Spinal cord (tissue), 10 donors: ENCODE measurements at places on chromosomes 2 and 18.

GRCh38 chr2:36409935-36410334 is 54.4 kb downstream of the CRIM1 start:
- no peak for DNase-seq

DNA sequence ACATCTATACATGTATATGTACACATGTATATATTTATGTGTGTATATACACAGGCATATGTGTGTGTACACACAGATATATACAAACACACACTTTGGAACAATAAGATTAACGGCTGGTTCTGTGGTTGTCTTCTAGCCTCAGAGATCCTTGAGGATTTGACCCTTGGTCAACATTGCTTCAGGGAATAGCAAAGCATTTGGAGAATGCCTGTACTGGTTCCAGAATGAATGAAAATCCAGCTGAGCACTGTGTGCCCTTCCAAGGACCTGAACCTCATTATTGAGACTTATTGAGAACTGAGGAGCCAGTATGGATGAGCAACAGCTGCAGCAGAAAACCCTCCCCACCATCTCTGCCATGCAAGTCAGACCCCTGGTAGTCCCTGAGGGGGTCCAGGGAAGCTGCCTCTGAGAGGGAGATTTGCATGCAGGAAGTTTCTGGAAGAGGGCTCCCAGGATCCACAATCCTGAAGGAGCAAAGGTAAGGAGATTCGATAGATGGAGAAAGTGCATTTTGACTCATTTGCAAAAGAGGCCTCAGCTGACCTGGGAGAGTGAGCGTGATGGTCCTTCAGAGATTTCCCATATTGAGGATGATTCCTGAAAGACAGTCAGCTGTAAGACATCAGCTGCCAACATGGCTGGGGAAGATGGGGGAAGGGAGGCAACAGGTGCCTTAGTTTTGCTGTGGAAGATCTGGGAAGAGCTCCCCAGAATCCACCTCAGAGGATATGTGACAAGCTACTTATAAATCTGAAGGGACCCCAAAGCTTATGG is 166.6 kb upstream of the NCKAP5 start:
- no peak for DNase-seq

DNA sequence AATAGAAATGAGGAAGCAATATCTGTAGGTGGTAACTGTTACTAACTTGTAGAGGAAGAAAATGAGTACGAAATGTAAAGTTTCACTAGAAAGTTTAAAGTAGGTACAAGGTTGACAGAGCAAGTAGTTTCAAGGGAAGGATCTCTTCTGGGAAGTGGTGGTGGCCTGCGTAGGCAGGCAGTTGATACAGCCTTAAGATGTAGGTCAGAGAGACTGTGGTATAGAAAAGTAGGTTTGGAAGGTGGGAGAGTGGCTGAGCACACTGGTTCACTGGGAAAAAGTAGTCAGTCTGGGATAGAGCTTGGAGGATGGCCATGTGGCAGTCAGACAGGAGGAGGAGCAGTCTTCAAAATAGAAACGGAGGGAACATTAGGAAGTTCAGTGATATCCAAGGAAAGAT is 23.5 kb downstream of the KDM3A start:
- DNase-seq: no peak

GRCh38 chr2:76692908-76693307 is 829.3 kb downstream of the LRRTM4 start:
- DNase-seq: no peak

DNA sequence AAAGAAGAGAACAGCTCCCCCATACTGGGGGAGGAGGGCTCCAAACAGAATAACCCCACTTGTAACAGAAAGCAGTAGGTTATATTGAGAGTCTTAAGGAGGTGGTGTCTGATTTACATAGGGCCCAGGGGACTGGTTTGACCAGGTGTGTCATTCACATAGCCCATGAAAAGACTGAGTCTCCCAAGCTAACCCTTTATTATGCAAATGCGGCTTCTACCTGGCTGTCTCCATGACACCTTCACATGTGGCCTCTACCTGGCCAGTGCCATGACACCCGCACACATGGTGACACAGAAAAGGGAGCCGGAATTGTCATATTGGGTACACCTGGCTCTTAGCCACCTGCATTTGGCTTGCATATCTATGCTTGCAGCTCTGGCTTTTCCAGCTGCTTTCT is 1057.2 kb upstream of the PIK3C3 start:
- no peak for DNase-seq

DNA sequence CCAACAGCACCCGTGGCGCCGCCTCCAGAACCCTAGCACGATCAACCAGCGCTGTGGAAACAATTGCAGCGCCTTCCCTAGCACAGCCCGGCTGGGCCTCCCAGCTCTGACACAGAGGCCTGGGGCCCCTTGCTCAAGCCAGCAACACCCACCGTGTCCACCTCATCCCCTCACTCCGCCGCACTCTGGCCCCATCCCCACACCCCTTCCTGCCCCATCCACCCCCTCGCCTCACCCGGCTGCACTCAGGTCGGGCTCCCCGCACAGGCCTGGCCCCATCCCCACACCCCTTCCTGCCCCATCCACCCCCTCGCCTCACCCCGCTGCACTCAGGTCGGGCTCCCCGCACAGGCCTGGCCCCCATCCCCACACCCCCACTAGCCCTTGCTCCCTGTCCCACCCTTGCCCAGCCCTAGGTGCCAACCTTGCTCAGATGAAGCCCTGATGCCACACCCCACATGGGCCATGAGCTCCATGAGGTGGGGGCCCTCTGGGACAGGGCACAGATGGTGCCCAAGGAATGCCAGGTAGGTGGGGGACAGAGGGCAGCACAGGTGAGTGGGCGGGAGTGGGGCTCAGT is 28.7 kb downstream of the KIF1A start:
- no peak for DNase-seq

DNA sequence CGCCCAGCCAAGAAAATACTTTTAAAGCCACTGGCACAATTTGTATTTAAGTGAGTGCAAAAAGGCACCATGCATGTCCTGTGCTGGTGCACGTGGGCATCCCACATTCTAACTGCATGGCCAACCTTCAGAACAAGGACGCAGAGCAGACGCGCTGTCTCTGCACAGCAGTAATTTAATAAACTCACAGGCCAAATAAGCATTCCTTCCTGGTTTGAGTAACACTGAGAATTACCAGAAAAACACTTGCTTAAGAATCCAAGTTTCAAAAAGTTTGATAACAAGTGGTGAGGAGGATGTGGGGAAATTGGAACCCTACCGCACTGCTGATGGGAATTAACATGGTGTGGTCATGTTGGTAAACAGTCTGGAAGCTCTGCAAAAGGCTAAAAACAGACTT is 38.7 kb downstream of the RPL31 start:
- DNase-seq: no peak

GRCh38 chr2:205695460-205695991 is 13.2 kb downstream of the NRP2 start:
- DNase-seq: no peak

GRCh38 chr2:171316220-171316619 is 117.6 kb downstream of the METTL8 start:
- no peak for DNase-seq

DNA sequence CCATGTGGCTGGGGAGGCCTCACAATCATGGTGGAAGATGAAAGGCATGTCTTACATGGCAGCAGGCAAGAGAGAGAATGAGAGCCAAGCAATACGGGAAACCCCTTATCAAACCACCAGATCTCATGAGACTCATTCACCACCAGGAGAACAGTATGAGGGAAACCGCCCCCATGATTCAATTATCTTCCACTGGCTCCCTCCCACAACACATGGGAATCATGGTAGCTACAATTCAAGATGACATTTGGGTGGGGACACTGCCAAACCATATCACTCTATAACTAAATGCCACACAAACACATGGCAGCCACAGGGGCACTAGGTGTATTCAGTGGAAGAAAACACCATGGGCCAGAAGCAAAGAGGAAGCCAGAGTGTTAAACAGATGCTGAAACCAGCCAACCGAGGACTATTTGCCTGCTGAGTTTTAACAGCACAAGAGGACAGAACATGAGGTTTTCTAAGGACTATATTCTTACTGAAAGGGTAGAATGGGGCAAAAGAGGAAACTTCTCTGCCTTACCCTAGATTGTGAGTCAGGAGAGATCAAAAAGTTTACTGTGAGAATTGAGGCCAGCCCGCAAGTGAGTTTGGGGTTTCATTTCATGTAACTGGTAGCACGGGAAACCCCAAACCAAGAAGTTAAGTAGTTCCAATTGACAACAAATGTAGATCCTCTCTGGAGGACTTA is 49.2 kb downstream of the SIGLEC15 start:
- DNase-seq: no peak

GRCh38 chr2:123521854-123522253 is 503.2 kb upstream of the CNTNAP5 start:
- DNase-seq: peak; percentile 51

GRCh38 chr18:12442946-12443345 is 35.2 kb downstream of the PRELID3A start:
- no peak for DNase-seq

- no peak for DNase-seq
Observed at GRCh38 chr2:143816916-143817315, 687.7 kb downstream of the ARHGAP15 start.

- no peak for DNase-seq
Observed at GRCh38 chr18:68666381-68666780, 48.5 kb downstream of the TMX3 start.
